ENCODE measurements at places on chromosomes 6 and 20.

DNA sequence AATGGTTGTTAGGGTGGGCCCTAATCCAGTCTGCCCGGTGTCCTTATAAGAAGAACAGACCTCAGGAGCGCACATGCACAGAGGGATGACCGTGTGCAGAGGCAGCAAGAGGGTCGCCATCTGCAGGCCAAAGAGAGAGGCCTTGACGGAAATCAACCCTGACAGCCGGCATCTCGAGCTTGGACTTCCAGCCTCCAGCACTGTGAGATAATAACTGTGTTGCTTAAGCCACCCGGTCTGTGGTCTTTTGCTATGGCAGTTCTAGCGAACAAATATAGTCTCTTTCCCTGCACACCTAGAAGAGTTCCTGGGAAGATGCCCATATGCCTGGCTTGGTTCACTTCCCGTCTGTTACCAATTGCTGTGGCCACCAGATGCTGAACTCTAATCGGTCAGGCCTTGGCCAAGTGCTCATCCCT, 35.3 kb upstream of the PTGIS start:
- no peak for DNase-seq

- DNase-seq, result no peak
Measured at GRCh38 chr6:26273673-26274588, 91.1 kb upstream of the BTN3A2 start.

GRCh38 chr6:150452428-150453243, 83.8 kb downstream of the IYD start:
- DNase-seq, result no peak

DNA sequence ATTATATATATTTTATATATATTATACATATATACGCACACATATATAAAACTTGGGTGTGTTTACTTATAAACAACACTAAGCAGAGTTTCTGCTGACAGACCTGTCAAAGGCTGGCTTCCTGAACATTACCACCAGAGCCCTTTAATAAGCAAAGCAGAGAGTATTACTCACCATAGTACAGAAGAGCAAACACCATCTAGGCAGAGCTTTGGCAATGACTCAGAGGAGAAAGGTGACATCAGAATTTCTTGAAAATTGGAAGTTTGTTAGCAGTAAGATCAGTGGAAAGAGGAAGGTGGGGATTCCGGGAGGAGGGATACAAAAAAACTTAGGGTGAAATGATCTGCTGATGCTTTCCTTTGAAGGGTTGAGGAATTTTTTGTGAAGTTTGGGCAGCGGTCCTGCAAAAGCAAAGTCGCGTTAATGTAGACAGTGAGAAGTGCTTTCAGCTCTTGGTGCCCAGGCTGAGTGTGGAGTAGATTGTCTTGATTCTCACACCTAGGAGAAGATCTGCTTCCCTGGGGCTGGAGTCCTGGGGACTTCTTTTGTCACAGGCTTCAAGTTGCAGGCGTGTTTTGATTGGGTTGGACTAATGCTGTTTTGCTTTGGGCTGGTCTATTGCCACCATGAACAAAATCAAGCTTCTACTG, 109.6 kb upstream of the BACH2 start:
- DNase-seq, result no peak

- peak; percentile 73 for DNase-seq
Measured at GRCh38 chr6:143060806-143061596, at the start of gene AIG1. TSS of gene AIG1 (plus strand) at chr6:143060889. CDS start at chr6:143060926, 37 bp downstream.

DNA sequence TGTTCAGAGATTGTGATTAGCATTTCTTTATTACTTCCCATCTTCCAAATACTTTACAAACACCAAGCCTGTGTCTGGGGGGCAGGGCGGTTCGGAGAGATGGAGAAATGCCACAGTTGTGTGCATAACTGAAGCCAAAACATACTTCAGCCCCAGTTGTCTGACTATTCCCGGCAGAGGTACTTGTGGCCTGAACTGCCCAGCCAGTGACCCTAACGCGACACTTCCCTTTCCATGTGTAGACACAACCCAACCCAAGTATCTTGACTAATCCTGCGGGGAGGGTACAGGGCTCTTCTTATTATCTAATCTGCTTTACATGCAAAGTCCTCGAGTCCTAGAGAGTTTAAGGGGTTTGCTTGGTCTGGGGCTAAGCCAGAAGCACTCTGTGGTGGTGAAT, 46.2 kb downstream of the ISM1 start:
- DNase-seq, result no peak

- no peak for DNase-seq
Measured at GRCh38 chr6:167768471-167769215, 58.1 kb upstream of the AFDN start.

- DNase-seq, result peak; percentile 44
Measured at GRCh38 chr6:73451223-73452106, 632 bp downstream of the CGAS start.

GRCh38 chr6:108001696-108002231, 43.8 kb upstream of the SEC63 start:
- DNase-seq, result no peak

GRCh38 chr20:4959592-4959991, 41.7 kb downstream of the SLC23A2 start:
- no peak for DNase-seq

DNA sequence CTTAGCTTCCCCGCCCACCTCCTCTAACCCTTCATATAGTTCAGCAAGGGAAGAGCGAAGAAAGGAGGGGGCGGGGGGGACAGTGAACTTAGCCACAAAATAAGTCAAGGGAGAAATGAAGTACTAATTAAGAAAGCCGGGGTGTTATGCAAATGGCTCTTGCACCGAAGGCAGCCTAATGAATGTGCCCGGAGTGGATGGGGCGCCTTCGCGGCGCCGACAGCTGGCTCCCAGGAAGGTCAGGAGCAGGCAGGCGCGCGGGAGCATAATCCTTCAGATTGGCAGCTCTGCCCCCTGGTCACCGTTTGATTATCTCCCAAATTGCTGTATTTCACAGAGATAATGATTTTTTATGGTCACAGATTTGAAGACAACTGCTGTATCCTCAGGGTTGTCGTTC, 395.1 kb downstream of the TFAP2B start:
- DNase-seq, result no peak

DNA sequence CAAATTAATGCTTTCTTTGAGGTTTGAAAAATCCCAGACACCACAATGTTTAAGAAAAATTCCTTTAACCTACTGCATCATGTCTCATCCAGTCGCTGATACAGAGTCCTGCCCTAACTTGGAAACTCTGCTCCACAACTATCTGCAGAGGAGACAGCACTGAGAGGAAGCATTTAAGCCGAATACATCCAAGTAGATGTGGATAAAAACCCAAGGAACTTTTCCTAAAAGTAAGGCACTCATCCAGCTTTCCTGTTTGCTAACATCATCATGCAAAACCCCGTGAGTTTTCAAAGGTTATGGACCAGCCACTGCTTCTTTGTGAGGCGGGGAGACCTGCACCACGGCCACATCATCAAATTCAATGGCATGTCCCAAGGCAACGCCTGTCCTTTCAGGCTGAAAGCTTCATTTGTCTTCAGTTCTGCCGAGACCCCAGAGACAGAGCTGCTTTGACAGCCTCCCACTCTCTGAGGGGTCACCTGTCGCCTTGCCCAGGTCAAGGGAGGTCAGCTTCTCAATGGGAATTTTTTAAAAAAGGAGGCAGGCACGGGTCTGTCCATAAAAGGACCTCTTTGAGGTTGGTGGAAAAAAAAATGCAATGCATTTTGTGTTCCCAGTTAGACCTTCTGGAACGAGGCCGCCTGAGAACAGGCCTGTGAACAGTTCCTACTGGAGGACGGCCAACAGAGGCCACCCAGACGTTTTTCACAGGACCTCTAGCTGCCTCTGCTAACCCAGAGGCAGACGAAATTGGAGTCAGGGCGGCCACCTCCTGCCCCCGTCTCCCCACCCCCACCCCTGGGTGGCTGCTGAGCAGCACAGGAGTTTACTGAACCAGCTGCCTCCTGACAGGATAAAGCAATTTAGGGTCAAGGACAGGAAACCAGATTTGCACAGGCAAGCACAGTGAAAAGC, 142.5 kb upstream of the HDDC2 start:
- DNase-seq, result no peak

DNA sequence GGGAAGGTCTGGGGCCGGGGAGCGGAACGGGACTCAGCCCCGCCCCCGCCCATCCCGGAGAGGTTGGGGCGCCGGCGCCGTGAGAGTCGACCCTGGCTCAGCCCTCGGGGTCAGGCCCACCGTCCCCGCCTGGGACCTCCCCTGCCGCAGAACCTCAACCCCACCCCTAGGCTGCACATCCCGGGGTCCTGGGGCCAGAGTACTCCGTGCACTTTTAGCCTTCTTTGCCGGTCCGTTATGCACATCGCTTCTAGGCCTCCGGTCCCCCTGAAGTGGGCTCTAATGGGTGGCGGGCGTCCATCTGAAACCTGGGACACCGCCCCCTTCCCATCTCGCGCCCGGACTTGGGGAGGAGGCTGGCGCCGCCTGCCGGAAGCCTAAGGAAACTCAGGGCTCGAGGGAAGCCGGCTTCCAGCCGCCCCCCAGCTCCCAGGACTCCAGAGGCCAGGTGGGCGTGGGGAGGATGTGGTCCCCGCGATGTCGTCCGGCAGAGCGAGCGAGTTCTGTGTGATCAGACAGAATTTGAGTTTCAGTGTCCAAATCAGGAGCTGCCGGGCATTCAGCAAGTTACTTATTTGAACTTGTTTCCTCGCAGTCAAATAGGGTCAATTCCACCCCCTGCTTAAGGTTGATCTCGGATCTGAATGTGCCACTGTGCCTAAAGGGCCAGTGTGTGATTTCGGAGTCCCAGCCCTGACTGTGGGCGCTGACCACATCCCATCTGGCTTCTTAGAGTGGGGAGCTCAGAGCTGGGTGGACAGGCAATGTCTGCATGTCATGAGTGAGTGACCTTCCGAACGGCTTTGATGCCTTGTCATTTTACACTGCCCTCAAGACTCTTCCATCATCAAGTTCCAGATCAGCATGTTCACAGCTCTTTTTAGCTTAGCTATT, 47.6 kb downstream of the CPXM1 start:
- no peak for DNase-seq

DNA sequence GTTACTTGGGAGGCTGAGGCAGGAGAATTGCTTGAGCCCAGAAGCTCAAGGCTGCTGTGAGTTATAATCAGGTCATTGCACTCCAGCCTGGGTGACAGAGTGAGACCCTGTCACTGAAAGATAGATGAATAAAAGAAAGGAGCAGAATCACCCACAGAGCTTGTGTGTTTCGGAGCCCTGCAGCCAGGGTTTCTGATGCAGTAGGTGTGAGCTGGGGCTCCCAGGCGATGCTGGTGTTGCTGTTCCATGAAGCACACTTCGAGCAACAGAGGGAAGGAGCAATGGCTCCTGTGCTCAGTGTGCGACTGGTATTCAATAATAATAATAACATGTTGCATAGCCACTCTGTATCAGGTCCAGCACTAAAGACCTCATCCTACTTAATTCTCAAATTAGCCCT, 197.5 kb upstream of the CST7 start:
- no peak for DNase-seq

DNA sequence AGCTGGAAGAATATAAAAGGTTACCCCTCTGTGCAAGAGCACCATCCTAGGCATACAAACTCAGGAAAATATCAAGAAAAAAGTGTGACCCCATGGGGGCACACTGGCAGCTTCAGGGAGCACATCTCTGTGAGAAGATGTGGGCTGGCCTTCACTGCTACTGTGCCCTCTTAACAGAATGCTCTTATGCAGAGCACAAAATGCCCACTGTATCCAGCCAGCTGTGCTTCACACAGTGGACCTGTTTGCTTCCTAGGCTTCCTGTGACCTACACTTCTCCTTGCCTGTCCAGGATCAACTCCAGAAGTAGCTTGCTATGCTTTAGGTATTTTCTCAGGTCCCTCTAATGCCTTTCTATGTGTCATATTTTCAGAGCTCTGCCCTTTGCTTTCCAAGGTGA, 380.2 kb upstream of the MMS22L start:
- DNase-seq, result no peak

DNA sequence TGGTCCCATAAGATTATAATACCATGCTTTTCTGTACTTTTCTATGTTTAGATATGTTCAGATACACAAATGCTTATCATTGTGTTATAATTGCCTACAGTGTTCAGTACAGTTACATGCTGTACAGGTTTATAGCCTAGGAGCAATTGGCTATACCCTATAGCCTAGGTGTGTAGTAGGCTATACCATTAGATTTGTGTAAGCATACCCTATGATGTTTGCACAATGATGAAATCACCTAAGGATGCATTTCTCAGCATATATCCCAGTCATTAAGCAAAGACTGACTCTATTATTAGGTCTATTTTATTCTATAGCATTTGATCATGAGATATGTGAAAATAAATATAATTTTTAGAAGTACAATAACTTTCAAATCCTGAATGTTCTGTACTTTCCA, 36.6 kb downstream of the HCRTR2 start:
- no peak for DNase-seq

GRCh38 chr6:17908831-17909230, 78.6 kb downstream of the KIF13A start:
- DNase-seq, result no peak

DNA sequence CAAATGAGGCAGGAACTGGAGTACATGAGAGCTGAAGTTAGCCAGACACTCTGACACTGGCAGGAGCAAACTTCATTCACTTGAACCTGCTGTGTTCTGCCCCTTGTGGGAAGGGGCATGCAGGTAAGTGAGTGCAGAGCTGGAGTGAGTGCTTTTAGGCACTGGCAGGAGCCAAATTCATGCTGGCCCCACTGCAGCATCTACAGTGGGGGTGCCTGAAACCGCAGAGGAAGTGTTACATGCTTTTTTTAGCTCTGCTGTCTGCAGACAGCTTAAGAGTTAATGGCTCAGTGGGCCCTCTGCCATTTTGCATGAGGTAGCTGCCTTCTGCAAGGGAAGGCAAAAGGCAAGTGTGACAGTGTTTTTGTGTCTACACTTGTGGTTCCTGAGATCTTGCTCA, 167.9 kb upstream of the SYNCRIP start:
- no peak for DNase-seq

GRCh38 chr6:49978332-49979226, 9.2 kb upstream of the DEFB113 start:
- no peak for DNase-seq

DNA sequence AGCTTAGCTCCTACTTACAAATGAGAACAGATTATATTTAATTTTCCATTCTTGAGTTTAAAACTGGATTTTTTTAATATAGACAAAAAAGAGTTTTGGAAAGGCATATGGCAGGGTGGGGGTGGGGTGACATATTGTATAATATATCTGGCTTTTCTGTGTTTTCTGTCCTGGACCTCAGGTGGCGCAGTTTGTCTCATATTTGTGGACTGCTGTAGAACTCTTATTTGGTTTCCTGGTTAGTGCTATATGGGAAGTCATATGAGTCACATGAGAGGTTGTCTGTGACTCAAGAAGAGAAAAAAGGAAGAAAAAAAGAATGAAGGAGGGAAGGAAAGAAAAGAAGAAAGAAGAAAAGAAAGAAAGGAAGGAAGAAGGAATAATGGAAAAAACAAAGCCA, 131.8 kb downstream of the CLVS2 start:
- DNase-seq, result no peak

GRCh38 chr20:62980970-62981369, 25.8 kb downstream of the BHLHE23 start:
- no peak for DNase-seq

Measured in memory B cell (primary cell).